ENCODE measurements at places on chromosomes 11 and 22.

DNA sequence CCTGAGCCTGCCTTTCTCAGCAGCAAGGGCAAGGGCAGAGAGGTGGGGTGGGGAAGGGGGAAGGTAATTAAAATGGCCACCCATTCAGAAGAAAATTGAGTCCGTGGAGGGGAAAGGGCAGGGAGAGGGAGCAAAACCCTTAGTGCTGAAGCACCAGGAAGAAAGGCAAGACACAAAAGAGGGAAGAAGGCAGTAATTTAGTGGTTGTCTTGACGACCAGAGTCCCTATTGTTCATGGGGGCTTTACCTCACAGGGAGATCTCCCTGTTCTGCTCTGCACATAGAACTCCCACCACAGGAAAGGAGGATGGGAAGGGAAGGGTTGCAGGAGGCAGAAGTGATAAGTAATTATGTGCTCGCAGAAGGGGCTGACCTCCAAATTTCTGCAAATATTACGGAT lies 23.4 kb downstream of the SNX19 start:
- no peak for DNase-seq

- DNase-seq: no peak
Measured at GRCh38 chr11:113377681-113378412, 9.7 kb upstream of the ANKK1 start.

DNA sequence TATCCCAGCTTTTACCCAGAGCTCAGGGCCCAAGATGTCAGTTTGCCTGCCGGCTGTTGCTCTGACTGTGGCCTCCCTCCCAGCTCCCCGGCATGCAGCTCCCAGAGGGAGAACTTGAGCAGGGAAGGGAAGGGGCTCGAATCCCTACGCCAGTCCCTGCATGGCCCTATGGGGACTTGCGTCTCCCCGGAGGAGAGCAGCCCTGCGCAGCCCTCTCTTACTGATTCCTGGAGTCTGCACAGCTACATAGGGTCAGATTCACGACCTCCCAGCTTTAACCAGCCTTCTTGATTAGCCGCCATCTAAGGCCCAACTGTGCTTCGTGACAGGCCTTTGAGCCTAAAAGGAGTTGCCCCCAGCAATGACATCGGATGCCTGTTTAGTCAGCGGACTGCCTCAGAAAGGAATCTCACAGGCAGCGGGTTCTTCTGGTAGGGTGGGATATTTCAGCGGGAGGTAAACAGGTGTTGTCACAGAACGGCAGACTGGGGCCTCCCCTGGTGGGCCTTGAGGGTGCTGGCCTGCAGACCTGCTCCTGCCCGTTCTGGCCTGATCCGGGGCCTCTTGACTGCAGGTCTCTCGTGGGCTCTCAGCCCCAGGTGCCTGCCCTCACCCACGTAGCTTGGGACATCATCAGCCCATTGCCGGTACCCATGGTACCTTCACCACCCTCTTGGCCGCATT lies 43.8 kb upstream of the KCNQ1OT1 start:
- peak; percentile 66 for DNase-seq

DNA sequence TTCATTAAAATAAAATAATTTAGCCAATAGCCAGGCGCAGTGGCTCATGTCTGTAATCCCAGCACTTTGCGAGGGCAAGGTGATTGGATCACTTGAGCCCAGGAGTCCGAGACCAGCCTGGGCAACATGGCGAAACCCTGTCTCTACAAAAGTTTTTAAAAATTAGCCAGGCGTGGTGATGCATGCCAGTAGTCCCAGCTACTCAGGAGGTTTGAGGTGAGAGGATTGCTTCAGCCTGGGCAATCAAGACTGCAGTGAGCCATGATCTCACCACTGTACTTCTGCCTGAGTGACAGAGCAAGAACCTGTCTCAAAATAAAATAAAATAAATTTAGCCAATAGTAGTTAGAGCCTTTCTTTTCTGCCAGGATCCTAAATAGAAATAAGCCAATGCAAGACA lies 12.2 kb downstream of the HPS5 start:
- DNase-seq: no peak

DNA sequence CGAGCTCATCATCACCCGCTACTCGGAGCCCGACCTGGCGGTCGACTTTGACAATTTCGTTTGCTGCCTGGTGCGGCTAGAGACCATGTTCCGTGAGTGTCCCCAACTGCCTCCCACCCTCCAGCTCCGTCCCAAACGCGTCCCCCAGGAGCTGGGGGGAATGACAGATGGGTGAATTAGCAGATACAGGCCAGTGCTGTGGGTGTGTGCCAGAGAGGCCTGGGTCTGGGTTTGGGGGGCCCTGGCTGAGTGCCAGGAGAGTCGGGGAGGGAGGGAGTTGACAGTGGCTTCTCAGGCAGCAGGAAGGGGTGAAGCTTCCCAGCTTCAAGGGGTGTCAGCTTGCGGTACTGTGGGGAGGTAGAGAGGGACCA lies 28.6 kb downstream of the CAPN1 start:
- DNase-seq: no peak

DNA sequence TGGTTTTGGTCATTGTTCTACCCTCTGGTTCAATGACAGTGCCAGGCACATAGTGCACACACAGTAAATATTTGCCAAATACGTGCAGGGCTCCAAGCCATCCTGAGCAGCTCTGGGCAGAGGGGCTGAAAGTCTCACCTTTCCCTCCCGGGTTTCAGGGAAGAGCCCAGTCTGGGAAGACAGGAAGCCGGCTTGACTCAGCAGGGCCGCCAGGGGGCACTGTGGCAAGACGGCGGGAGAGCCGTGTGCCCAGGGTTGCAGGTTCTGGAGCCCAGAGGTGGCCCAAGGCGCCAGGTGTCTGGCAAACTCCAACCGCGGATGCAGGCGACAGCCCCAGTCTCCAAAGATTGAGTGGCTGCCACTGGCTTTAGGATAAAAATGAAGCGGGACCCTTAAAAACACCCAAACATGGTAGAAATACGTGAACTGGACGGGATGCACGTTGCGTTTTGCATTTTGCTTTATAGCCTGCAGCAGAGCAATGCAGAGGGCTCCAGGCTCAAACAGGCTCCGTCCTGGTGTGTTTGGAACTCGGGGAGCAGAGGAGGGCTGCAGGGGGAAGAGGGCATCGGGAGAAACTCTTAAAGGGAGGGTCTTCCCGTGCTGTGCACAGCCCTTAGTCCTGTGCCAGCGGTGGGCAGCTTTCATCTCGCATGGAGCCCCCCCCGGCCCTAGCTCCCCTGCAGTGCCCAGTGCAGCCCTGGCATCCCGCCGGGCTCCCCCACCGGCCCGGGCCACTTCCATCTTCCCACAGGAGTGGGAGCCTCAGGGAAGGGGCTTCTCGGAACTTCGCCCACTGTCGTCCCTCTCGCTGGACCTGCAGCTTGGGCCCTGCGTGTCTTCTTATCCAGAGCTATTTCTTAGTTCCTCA lies 10.7 kb downstream of the KRTAP5-5 start:
- peak; percentile 66 for DNase-seq

GRCh38 chr22:46036558-46037408 lies 59.8 kb upstream of the WNT7B start:
- DNase-seq: no peak

GRCh38 chr11:123672568-123672967 lies 18.1 kb upstream of the SCN3B start:
- no peak for DNase-seq
